HCT116 (cell line): ENCODE measurements at places on chromosomes 2 and 18. TPM values are rescaled to one million over a fixed set of nuclear protein-coding genes. Genes with fewer than 3 reads are reported as not detected.

DNA sequence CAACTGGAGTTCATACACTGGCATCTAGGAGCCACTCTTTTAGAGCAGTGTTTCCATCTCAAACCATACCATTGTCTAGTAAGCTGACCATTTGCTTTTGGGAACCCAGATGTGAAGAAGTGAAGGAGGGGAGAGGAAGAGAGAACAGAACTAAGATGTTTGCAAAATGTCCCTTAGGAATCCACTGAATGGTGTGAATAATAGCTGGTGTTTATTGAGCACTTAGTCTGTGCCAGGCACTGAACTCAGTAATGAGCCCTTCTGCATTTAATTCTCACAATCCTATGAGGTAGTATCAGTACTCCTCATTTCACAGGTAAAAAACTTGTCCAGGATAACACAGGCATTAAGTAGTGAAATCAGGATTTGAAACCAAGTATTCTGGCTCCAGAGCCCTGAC lies 23.5 kb downstream of the LMAN2L start:
- no peak for DNase-seq

- no peak for DNase-seq
These were observed 156.5 kb downstream of the ACTR3 start for GRCh38 chr2:114046373-114046772.

DNA sequence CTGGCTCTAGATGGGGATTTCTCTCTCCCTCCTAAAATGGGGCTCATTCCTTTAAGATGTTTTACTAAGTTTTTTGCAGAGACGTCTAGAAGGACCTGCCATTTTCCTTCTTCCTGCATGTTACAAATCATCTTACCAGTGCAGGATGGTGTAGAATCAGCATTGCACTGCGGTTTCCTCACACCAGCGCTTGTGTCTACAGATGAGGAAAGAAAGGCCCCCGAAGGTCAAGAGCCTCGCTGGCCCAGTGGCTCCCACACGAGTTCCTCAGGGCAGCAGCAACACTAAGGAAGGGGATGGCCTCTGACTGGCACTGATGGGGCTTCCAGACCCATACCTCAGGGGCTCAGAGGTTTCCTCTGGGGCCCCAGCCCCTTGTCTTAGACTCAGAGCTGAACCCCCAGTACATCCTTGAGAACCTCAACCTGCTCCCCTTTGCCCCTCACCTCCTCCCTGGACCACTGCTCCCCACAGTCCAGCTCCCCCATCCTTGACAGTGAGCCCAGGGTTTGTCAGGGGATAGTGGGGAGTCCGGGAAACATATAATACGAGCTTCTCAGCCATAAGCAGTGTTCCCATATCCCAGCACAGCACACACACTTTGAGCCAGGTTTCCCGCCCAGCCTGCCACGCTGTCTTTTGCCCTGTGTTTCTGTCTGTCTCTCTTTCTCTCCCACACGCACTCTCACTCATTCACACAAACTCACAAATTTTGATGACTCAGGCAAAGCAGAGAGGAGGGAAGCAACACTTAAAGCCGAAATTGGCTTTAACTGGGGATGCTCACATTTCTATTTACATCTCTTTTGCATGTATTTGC lies 29.4 kb downstream of the ZFP36L2 start:
- DNase-seq = no peak

The TCF23 gene
- total RNA-seq = not detected

The COPS7B gene
- 52.9 TPM for total RNA-seq

The SCN1A gene
- total RNA-seq = not detected
